A549 treated with AZD2906 at 1 μM for 4 hours (cell line): ENCODE measurements at places on chromosomes 11 and 22. TPM values are rescaled to one million over a fixed set of nuclear protein-coding genes. Genes with fewer than 3 reads are reported as not detected.

Gene TYR
- not detected in 5 replicates for total RNA-seq

Gene SAA2
- 0.15 to 0.24 TPM in 2 of 5 replicates, not detected in the others for total RNA-seq

Gene FOLR1
- total RNA-seq: 0.06 to 0.21 TPM (median 0.09 TPM) in 5 replicates

Gene PNPLA5
- 0.03 to 0.07 TPM (median 0.06 TPM) in 3 of 5 replicates, not detected in the others for total RNA-seq

Gene OR52R1
- total RNA-seq: not detected in 5 replicates

Gene CD6
- 0.04 to 0.16 TPM (median 0.09 TPM) in 5 replicates for total RNA-seq

Gene ARVCF
- total RNA-seq: 2.0 to 3.1 TPM (median 2.6 TPM) in 5 replicates

Gene PRRG4
- 1.8 to 2.3 TPM (median 2.0 TPM) in 5 replicates for total RNA-seq

Gene GAL
- total RNA-seq: 12.0 to 27.0 TPM (median 22.8 TPM) in 5 replicates

Gene AQP11
- 1.1 to 1.5 TPM (median 1.4 TPM) in 5 replicates for total RNA-seq

Gene OR5A2
- total RNA-seq: not detected in 5 replicates

Gene HMGXB4
- total RNA-seq: 8.8 to 16.9 TPM (median 10.2 TPM) in 5 replicates

Gene SOX6
- total RNA-seq: 0.01 to 0.15 TPM (median 0.07 TPM) in 5 replicates

Gene DUSP8
- total RNA-seq: 0.81 to 1.2 TPM (median 1.0 TPM) in 5 replicates

Gene PRR33
- total RNA-seq: not detected in 5 replicates

Gene UCP2
- total RNA-seq: 82.0 to 110 TPM (median 87.6 TPM) in 5 replicates

Gene CRYBB3
- 0.09 to 0.18 TPM in 2 of 5 replicates, not detected in the others for total RNA-seq

Gene GAL3ST3
- not detected in 5 replicates for total RNA-seq

Gene ENTHD1
- total RNA-seq: not detected in 5 replicates

Gene NLRP14
- not detected in 5 replicates for total RNA-seq

Gene LRRC56
- total RNA-seq: 0.65 to 1.1 TPM (median 0.94 TPM) in 5 replicates

Gene BSX
- total RNA-seq: not detected in 5 replicates

Gene TEX54
- total RNA-seq: not detected in 5 replicates

Gene SESN3
- total RNA-seq: 0.07 to 0.12 TPM (median 0.11 TPM) in 5 replicates

Gene TMEM121B
- 0.11 to 0.24 TPM (median 0.15 TPM) in 5 replicates for total RNA-seq

Gene KLHL35
- total RNA-seq: 0.75 to 1.4 TPM (median 1.3 TPM) in 5 replicates

Gene RNF141
- total RNA-seq: 21.5 to 27.1 TPM (median 25.9 TPM) in 5 replicates

Gene FGF19
- 0.05 to 0.12 TPM (median 0.06 TPM) in 4 of 5 replicates, not detected in the other for total RNA-seq

Gene SCUBE1
- 0.06 to 0.24 TPM (median 0.15 TPM) in 5 replicates for total RNA-seq

Gene ABTB2
- 36.2 to 45.0 TPM (median 42.4 TPM) in 5 replicates for total RNA-seq

Gene BANF1
- total RNA-seq: 374 to 488 TPM (median 470 TPM) in 5 replicates

Gene STX5
- 19.5 to 24.9 TPM (median 23.9 TPM) in 5 replicates for total RNA-seq

Gene CASTOR1
- total RNA-seq: 3.1 to 9.0 TPM (median 6.6 TPM) in 5 replicates

Gene TIGD3
- 0.94 to 1.3 TPM (median 1.2 TPM) in 5 replicates for total RNA-seq

Gene SLC22A12
- not detected in 5 replicates for total RNA-seq

Gene OR52E5
- total RNA-seq: not detected in 5 replicates

Gene DTX4
- total RNA-seq: 3.7 to 4.3 TPM (median 4.0 TPM) in 5 replicates

Gene FADS2
- 378 to 446 TPM (median 411 TPM) in 5 replicates for total RNA-seq

Gene TRIM6
- total RNA-seq: 6.9 to 8.3 TPM (median 7.6 TPM) in 5 replicates

Gene SLC6A5
- total RNA-seq: not detected in 5 replicates

Gene NCR3LG1
- total RNA-seq: 1.9 to 3.3 TPM (median 2.3 TPM) in 5 replicates

Gene YPEL1
- total RNA-seq: 0.10 to 0.68 TPM (median 0.36 TPM) in 5 replicates
